Esophagus muscularis mucosa (tissue), 4 donors: ENCODE measurements at places on chromosomes 2 and 18. TPM values are rescaled to one million over a fixed set of nuclear protein-coding genes. Genes with fewer than 3 reads are reported as not detected.

ASIC4 gene
- not detected for total RNA-seq

DNA sequence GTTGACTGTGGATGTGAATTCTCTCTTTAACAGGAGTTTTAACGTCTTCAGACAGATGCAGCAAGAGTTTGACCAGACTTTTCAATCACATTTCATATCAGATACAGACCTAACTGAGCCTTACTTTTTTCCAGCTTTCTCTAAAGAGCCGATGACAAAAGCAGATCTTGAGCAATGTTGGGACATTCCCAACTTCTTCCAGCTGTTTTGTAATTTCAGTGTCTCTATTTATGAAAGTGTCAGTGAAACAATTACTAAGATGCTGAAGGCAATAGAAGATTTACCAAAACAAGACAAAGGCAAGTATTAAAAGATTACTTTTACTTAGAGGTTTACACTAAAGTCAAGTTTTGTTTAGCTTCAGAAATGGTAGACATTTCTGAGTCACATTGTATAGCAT, 30.2 kb upstream of the TYMS start:
- DNase-seq, result no peak

GRCh38 chr18:38886235-38886634, 1320.6 kb upstream of the CELF4 start:
- no peak for DNase-seq

TLX2 gene
- not detected for total RNA-seq

- DNase-seq, result no peak
Observed at GRCh38 chr18:59802031-59802430, 97.8 kb upstream of the PMAIP1 start.

PID1 gene
- 48.2 TPM for total RNA-seq

GRCh38 chr18:23542461-23542860, 39.1 kb downstream of the RMC1 start:
- no peak for DNase-seq

GRCh38 chr2:20665243-20666004, 1.5 kb upstream of the GDF7 start:
- DNase-seq, result no peak
